ENCODE measurements at places on chromosomes 7 and 10.

- DNase-seq, result no peak
Measured at GRCh38 chr7:157432541-157432956, 95.7 kb downstream of the DNAJB6 start.

GRCh38 chr7:2084781-2085505 is 147.8 kb downstream of the MAD1L1 start:
- DNase-seq, result no peak

DNA sequence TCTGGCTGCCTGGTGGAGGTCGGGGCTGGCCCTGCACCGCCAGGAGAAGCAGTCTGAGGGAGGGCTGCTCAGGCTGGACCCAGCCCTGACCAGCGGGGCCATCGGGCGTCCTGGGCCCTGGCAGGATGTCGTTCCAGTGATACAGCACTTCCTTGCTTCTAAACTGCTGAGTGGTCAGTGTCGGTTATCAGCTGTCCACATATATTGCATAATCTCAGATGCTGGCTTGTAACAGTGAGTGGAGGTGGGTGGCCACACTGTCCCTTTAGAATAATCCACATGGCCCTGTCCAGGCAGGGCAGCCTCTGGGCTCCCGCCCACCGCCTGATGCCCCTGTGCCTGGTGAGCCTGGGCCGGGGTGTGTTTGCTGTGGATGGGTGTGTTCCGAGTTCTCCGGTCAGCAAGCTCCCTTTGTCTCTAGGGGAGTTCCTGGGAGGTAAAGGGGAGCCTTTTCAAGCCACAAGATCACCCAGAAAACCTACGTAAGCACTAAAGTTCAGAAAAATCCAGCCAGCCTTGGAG is 86.1 kb downstream of the LHPP start:
- no peak for DNase-seq

GRCh38 chr10:113303544-113304146 is 249.2 kb upstream of the HABP2 start:
- no peak for DNase-seq

DNA sequence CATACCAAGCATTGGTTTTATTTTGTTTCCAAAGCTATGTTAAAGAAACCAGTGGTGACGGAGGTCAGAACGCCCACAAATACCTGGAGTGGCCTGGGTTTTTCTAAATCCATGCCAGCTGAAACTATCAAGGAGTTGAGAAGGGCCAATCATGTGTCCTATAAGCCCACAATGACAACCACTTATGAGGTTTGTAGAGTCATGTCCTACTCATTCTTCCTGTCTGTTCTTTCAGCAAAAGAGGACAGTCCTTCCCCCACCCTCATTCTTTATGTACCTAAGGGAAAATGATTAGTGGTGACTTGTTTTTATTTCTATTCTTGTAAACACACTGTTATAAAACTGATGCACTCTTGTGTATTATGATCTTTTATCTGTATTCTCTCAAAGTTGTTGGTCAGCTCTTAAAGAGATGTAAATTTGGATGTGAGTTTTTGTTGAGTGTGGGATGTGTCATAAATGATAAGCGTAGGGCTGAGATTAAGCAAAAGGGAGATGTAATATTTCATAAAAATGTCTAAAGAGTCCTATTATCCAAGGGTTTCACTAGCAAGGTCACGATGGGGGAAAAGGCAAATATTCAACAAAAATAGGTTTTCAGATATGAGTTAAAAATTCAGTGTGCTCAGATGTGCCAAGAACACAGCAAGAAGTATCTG is 294.4 kb downstream of the BICC1 start:
- DNase-seq, result no peak

GRCh38 chr10:46787321-46787615 is 124.0 kb upstream of the PTPN20 start:
- DNase-seq, result no peak

DNA sequence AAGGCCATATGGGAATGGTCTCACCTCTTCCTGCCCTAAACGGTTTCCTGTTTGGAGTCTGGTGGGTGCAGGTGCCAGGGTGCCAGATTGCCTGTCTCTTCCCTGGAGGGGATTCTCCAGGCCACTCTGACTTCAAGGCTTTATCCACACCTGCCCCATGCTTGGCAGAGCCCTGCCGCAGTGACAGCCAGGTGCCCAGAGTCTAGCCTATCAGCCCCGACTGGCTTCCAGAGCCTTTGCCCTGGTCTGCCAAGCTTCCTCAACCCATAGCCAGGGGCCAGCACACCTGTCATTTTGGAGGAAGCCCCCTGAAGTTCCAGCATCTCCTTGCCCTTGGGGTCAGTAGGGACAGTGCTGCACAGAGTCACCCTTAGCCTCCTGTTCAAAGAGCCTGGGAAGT is 21.6 kb downstream of the TBATA start:
- DNase-seq, result no peak

- DNase-seq, result no peak
Measured at GRCh38 chr7:87806150-87806549, 70.0 kb downstream of the SLC25A40 start.

DNA sequence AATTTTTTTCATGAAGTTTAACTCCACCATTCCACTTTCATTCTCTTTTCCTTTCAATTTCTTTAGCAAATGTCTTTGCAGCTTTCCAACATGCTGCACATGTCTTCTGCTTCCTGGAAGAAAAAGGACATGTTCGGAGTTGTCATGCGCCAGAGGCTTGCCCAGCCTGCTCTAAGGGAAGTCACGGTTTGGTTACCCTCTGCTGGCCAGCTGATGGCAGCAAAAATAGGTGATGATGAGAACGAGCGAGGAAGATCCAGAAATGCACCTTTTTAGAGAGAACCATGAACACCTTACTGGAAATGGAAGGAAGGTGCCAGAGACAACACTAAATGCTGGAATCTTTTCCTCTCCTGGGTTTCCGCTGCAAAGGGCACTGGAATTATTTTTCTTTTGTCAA is 4.9 kb upstream of the ZSCAN21 start:
- no peak for DNase-seq

DNA sequence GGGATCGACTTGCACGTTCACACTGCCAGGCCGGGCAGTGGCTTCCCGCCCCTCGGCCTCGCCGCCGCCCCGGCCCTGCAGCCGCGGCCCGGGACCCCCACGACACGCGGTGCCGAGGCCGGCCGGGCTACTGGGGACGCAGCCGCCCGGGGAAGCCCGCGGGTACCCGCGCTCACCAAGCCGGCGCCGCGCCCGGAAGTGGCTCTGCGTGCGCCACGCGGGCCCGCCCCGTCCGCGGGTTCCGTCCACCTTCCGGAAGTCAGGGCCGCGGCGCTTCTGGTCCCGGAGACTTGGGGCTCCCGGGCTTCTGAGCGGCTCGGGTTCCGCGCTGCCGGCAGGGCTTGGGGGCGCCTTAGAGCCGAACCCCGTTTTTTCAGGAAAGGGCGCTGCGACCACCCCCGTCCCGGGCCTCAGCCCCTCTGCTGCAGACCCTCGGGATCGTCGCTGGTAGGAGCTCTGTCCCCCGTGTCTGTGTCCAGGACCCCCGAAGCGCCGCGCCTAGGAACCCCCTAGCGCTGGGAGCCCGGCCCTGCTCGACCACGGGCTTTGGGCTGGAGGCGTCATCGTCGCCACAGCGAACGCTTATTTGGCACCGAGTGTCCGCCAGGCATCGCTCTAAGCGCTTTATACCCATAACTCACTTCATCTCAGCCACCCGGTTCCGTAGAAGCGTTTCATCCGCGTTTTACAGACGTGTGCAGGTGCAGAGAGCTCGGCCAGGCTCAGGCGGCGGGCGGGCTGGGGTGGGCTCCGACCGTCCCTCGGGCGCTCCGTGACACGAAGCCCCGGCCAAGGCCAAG is at the start of gene PSMG3:
Gene PSMG3 (minus strand): TSS at position 200 of the 800 bp plus-strand sequence. CDS start 693 bp downstream, outside the sequence.
- peak; percentile 87 for DNase-seq

GRCh38 chr7:115516341-115516740 is 514.2 kb downstream of the TFEC start:
- no peak for DNase-seq

DNA sequence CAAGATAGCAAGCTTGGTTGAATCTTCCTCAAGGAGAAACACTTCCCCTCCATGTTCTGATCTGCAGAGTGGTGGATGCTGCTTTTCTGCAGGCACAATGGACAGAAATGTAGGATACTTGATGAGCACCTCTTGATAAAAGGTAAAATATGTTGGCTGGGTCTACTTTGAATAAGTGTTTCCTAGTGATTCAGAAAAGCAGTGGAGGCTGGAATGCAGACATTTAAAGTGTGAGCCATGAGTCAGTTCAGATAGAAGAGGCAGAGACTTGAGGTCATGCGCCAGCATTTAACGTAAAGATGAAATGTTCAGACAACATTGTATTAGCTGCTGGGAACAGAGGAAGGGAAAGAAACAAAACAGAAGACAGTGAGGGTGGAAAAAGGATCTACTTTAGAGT is 403.1 kb downstream of the ADRA2A start:
- DNase-seq, result no peak
